ENCODE measurements at places on chromosomes 7 and 10.

- no peak for DNase-seq
These were observed 225.2 kb downstream of the ZWINT start for GRCh38 chr10:56135828-56136227.

- no peak for DNase-seq
These were observed 200.8 kb downstream of the ADRA2A start for GRCh38 chr10:111277661-111278060.

GRCh38 chr10:76882245-76882644, 755.4 kb downstream of the KCNMA1 start:
- no peak for DNase-seq

DNA sequence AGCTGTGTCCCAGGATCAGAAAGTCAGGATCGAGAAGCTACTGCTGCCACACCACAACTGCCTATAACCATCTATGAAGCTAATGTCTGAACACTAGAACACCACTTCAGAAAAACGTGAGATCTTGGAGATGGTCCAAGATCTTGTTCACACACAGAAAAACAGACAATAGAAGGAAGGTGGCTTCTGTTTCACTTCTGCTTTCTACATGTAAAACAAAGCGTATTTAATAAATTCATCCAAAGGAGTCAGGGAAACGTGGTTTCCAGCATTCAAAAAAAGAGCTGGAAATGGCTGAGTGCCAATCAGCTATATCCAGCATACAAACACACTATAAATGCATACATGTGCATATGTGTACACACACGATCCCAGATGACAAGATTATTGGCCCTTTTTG, 70.2 kb upstream of the CCDC71L start:
- peak; percentile 53 for DNase-seq

DNA sequence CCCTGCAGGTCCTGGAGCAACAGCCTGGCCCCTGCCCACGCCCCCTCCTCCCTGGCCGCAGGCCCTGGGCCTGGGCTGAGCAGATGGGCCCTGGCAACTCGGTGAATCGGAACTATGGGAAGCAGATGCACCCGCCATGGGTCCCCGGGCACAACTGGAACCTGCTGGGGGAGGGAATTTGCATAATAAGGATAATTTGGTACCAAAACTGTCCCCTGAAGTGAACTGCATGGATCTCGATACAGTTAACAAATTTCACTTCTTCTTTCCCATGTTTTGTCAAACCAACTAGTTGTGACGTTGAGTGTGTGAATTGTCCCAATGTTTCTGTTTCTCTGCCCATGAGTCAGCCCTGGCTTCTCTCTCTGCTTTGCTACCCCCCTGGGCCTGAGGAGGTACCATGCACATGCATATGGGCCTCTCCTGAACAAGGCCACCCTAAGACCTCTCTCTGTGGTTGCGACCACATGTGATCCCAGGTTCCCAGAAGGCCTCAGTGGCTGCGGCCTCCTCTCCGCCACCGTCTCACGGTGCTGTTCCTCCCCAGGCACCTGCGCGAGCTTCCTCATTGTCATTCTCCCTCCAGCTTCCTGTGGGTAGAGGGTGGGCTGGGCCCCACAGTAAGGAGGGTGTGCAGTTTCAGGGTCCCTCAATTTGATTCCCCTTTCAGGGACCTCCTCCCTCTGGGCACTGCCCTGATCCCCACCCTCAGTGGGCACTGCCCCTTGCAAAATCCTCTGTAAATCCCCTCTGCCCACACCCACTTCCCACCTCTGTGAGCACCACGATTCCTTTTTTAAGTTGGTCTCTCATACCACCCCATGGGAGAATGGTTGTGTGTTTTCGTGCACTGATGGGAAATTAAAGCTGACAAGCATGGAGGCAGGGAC, 40.0 kb downstream of the FIGNL1 start:
- peak; percentile 49 for DNase-seq

DNA sequence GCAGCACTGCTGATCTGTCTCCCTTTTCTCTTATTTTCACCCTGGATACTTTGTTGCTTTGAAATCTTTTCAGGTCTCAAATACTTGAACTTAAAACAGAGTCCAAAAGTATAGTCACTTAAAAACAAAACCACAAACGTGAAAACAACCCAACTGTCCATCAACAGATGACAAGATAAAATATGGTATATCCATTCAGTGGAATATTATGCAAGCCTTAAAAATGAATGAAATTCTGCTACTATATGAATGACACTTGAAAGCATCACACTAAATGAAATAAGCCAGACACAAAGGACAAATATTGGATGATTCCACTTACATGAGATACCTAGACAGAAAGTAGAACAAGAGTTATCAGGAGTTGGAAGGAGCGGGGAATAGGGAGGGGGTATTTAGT, 44.7 kb upstream of the EFCAB10 start:
- no peak for DNase-seq

DNA sequence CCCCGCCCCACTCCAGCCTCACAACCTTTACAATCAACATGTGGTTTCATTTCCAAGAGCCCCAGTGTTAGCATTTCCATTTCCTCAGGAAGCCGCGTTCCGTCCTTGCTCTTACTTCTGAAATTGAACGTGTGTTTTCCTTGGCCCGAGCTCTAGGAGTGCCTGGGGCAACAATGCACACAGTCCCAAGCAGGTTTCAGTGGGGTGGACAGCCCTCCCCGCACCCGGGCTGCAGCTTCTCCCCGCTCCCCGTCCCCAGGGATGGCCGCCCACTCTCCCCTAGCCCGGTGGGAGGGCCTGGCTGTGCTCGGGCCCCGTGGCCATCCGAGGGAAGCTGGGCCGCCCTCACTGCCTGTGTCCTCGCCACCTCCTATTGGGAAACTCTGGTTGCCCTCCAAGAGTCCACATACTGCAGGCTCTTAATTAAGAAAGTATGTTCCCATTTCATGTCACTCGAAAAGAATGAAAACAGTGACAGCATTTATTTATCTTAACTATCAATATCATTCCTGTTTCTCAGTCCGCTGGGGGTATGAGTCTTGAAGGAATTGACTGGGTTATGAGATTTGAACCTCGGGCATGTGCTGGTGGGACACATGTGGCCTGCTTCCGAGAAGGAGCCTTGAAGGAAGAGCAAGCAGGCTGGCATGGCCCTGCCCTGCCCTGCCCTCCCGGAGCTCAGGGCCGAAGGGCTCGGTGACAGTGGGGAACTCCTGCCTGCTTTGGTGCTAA, 163.8 kb downstream of the GRK5 start:
- DNase-seq: no peak

DNA sequence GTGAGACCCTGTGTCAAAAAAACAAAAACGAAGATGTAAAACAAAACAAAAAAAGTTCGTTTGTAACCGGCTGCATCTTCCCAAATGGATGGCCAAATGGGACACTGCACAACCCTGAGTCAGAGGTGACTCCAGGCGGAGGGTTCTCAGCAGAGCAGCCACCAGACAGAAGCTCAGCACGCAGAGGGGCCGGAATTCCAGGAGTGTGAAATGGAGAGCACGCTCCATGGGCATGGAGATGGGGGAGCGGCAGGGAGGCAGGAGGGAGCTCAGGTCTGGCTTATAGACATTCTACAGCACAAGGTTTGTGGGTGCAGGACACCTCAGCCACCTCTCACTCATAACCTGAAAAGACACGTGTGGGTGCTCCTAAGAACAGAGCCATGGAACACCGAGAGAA, 227.0 kb downstream of the MAD1L1 start:
- no peak for DNase-seq
